ENCODE measurements at places on chromosomes 2 and 18. TPM values are rescaled to one million over a fixed set of nuclear protein-coding genes. Genes with fewer than 3 reads are reported as not detected.

Gene DQX1
- total RNA-seq = not detected

Gene MC5R
- total RNA-seq = not detected

Gene CXCR1
- total RNA-seq = not detected

Gene ALKAL2
- total RNA-seq = 0.22 TPM
